ENCODE measurements at places on chromosomes 16 and 17.

DNA sequence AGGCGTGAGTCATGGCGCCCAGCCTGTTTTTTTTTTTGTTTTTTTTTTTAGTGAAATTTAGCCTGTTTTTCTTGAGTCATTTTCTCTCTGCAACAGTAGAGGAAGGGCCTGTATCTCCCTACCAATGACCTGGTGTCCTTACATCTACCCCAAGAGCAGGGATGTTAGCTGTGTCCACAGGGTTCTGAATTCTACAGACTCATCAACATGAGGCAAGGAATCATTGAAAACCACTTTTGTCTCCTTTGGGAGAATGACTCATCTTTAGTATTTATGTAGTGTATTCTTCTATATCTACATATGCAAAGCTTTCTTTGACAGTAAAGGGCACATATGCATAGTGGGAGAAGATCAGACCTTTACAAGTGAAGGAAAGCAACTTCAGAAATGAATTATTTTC, 105.3 kb downstream of the SPECC1 start:
- no peak for DNase-seq

DNA sequence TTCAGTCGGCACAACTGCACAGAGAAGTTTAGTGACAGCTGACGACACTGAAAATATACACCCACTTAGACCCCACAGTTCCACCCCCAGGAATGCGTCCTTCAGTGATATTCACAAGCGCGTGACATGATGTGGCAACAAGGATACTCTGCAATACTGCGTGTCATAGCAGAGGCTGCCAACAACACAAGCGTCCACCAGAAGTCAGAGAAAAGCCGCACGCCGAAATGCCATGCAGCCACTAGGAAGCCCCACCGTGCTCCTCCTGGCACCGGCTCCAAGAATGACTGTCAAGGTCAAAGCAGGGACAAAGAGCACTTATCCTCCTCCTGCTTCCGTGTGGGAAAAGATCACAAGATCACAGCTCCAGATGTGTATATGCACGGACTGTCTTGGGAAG, 3.5 kb downstream of the ATP2A3 start:
- no peak for DNase-seq

- DNase-seq: no peak
Observed at GRCh38 chr17:78777881-78778280, 4.2 kb downstream of the CYTH1 start.

DNA sequence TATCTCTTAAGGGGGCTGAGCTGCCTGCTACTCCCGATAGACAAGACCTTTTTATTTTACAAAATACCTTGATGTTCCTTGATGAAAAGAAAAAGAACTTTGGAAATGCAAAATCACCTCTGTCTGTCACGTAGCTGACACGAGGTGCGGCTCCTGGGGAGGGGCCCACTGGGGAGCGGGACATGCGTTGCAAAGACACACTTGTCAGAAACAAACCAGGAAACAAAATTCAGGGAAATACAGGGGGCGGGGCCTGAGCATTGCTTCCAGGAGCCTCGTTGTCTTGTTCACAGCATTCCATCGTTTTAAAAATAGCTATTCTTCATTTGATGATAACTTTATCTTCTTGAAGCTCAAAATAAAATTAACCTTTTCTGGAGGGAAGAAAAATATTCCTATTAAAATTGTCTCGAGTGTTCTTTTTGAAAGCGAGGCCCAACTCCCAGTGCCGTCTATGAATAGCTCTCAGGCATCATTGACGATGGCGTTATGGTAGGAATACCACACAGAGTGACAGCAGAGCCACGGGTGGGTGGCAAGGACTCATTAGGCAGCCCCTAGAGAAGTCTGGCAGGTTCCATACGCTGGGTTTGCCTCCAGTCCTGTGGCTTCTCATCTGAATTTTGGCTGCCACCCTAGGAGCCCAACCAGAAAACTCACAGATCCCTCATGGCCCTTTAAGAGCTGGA, 286.9 kb downstream of the CPPED1 start:
- no peak for DNase-seq

DNA sequence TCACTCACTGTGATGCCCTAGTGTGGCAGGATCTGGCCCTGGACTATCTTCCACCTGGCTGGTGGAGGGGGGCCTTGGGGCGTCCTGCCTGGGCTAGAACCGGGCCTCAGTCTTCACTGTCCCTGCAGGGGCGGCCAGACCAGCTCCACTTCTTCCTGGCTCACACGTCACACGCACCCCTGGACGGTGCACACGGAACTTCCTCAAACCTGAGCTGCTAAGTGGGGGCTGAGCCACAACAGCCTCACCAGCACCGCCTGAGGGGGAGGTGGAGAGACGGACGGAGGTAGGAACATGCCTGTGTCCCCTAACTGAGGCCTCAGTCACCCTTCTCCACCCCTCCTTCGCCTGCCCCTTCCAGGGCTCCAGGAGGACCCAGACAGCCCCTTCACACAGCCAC, 36.6 kb downstream of the TIMM22 start:
- DNase-seq: no peak

DNA sequence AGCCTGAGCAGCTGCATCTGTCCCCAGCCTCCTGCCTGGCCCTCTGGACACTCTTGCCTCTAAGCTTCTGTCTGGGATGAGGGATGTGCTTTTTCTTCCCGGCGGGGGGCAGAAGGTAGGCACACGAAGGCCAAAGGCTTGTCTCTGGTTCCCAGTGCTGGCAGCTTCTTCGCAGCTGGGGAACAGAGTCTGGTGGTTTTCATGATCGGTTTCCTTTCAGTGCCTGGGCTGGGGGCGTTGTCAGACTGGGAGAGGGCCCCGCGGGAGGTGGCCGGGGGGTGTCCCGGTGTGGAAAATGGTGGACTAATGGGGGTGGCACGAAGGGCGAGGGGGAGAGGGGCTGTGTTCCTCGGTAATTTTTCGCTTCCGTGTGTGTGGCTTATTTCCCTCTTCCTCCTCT, 988 bp downstream of the RAP1GAP2 start:
- DNase-seq: no peak

GRCh38 chr17:74776990-74777389, 845 bp upstream of the NAT9 start:
- DNase-seq: no peak

- no peak for DNase-seq
Observed at GRCh38 chr17:77204536-77204935, 63.8 kb downstream of the SEC14L1 start.

DNA sequence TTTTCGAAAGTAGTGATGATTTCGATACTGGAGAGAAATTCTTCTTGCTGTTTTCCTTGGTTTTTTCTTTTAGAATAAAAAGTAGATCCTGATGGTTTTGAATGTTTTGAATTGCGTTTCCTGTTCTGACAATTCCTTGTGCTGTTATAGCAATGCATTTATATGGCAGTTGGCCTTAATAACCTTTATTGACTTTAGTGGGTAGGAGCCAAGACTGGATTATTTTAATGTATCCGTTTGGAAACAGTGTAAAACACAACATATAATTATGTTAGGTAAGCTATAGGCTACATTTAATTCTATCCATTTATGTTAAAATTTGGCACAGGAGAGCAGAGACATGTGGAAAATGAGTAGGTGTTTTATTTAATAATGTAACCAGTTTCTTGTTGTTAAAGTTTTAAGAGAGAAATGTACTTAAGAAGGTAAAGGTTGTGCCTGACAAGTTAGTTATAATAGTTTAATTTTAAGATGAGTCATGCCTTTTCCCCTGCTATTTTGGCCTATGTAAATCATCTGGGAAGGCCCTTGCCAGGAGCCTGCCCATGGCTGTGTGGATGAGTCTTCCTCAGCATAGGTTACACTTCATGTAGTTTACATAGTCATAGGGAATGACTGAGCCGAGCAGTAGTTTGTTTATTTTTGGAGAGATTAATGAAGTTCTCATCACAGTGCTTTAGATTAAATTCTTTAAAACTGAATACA, 189.9 kb downstream of the FTO start:
- no peak for DNase-seq

DNA sequence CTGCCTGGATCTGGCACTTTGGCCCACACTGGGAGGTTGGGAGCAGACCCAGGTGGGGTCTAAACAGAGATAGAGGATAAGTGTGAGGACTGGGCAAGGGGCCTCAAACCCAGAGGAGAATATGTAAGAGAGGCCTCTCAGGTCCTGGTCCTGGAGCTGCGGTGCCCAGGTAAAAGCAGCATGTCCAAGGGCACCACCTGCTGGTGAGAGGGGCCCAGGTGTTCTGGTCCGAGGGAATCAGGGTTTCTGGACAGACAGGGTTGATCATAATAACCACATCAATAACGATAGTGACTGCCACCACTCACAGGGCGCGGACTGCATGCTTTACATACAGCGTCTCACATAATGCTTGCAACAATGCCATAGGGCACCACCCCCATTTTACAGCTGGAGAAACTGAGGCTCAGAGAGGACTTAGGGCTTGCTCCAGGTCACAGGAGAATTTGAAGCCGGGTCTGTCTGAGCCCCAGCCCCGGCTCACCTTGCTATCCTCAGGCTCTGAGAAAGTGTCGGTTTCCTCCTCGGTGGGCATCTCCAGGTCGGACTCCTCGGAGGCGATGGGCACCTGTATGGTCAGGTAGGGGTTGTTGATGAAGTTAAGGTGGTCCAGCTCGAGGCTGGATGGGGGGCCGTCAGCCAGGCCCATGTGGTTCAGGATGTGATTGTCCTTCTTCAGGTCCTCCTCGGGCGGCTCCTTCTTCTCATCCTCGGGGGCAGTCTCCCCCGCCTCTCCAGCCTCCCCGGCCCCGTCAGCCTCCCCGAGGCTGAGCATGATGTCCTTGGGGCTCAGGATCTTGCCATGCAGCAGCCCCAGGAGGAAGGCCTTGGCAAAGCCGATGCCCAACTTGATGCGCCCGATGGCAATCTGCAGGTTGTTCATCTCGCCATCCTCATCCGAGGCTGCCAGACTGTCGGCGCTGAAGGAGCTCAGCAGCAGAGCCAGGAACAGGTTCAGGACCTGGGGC, 19.1 kb upstream of the CD79B start:
- no peak for DNase-seq

GRCh38 chr16:68265078-68265920, 973 bp downstream of the SLC7A6 start:
- no peak for DNase-seq

DNA sequence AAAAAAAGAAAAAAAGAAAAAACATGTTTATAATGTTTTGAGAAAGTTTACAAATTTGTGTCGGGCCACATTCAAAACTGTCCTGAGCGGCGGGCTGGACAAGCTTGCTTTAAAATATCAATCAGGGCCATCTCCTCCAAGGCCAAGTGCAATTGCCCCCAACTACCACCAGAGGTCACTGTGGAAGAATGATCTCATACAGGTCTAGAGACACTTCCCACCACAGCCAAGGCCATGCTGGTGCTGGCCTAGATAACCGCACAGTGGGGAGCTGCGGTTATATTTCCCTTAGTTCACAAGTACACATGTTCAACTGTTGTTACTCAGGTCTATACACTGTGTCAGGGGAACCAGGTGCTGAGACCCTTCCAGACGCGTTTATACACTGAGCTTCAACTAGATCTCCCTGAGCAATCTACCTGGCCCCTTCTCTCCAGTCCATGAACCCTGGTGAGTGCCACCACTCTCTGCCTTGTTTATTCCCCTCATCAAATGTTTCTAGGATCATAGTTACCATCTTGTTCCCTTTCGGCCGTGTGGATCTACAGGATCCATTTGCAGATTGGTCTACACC, 83.8 kb upstream of the CCL2 start:
- no peak for DNase-seq

DNA sequence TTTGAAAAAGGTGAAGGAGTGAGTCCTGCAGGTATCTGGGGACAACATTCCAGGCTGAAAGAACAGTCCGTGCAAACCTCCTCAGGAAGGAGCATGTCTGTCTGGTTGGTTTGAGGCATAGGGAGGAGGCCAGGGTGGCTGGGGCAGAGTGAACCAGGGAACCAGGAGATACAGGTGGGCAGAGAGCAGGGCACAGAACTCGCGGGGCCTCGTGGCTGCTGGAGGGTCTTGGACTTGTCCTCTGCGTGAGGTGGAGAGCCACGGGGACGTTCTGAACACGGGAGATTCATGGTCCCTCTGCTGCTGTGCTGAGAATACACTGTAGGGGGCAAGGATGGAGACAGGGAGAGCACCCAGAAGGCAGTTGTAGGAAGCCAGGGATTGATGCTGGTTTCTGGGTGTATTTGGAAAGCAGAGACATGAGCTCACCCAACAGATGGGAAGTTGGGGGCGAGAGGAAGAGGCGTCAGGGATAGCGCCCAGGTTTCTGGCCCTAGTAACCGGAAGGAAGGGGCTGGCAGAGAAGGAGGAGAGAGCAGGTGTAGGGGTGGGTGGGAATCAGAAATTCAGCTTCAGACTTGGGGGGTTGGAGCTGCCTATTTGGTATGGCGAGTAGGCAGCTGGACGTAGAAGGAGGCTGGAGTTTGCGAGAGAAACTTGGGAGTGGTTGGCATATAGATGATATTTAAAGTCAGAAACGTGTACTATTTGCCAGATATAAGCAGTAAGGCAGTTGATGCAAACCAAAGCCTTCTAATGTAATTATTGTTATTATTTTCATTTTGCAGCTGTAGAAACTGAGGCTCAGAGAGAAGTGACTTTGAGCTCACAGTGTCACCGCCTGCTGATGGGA, at the start of gene CCL17:
Gene CCL17, plus strand, starts transcription at position 803 of the 853 bp plus-strand sequence. CDS start 9,166 bp downstream, outside the sequence.
- DNase-seq: no peak

DNA sequence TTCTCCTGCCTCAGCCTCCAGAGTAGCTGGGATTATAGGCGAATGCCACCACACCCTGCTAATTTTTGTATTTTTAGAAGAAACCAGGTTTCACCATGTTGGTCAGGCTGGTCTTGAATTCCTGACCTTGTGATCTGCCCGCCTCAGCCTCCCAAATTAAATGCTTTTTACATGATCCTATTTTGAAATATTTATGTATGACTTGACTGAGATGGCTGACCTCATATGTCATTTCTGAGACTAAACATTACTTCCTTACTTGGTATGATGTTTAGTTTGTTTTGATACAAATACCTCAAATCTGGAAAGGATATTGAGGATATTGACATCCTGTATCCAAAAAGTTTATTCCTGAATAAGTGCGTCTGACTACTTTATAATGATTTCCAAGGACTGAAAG, 11.9 kb downstream of the CALCOCO2 start:
- DNase-seq: no peak

- DNase-seq: no peak
Observed at GRCh38 chr16:89629827-89630610, 16.6 kb downstream of the DPEP1 start.

DNA sequence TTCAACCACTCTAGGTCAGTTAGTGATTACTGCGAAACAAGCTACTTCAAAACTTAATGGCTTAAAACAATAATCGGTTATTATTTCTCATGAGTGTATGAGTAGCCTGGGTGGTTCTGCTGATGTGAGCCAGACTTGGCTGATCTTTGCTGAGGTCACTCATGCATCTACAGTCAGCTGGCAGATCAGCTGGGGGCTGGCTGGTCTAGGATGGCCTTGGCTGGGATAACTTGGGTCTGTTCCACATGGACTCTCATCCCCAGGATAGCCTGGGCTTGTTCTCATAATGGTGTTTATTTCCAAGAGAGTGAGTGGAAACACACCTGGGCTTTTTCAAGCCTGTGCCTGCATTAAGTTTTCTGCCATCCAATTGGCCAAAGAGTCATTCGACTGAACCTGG, 13.0 kb downstream of the CCDC182 start:
- peak; percentile 29 for DNase-seq

Measured in cerebellar nuclear complex (tissue), 1 donor.